ENCODE measurements at places on chromosomes 16 and 17.

GRCh38 chr17:66459811-66460270 lies 157.4 kb downstream of the PRKCA start:
- no peak for DNase-seq

DNA sequence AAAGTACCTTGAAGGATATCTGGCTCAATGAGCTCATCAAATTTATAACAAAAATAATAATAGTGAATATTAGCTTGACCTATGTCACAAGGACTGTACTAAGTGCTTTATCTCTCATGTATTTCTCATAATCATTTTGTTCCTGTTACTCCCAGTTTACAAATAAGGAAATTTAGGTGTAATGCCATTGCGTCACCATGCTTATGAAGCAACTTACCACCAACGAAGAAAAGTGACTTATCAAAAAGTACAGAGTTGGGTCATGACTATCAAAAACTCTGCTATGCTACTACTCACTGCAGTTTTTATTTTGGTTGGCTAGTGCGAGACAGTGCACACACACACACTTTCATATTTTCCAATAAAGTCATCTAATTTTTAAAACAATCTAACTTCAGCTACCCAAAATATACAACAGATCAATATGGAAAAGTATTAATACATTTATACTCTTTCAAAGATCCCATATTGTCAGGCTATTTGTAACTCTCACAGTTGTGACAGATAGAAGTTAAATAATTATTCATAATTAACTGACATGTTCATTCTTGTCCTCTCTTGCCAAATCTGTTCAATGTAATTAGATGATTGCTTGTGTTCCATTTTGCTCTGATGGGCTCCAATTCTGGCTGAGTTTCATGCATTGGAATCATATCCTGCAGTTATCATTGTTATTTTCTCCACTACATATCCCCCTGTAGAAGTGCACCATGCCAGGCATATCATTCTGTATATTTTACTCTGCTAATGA lies 119.4 kb downstream of the KCNJ2 start:
- DNase-seq: no peak

- no peak for DNase-seq
These were observed 205.2 kb downstream of the RAB11FIP4 start for GRCh38 chr17:31596382-31597323.

GRCh38 chr17:6365200-6365943 lies 69.5 kb downstream of the AIPL1 start:
- no peak for DNase-seq

DNA sequence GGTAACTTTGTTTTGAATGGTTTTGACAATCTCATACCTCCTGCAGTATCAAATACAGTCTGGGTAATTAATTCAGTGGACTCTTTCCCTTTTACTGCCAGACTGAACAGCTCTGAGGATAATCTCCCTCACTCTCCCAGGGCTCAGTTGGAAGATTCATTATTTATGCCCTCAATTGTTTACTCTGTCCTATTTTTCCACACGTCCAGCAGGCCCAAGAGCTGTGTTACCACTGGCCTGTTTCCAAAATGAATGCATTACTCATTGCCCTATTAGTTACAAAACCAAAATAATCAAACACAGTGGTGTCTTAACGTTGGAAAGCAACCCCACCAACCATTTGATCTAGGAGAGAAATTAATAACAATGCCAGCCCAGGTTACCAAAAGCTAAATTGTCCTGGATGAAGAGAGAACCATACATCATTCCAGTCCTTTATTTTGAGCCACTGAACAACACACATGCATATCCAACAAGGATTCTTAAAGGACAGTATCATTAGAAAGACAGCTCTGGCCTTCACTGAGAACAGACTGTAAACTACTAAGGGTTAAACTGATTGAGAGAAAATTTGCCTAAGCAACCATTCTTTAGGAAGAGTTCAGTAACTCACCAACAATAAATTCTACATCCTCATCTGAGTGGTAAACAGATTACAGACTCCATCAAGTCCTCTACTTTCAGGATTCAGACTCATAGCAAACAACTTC lies 34.5 kb downstream of the FAM222B start:
- no peak for DNase-seq

DNA sequence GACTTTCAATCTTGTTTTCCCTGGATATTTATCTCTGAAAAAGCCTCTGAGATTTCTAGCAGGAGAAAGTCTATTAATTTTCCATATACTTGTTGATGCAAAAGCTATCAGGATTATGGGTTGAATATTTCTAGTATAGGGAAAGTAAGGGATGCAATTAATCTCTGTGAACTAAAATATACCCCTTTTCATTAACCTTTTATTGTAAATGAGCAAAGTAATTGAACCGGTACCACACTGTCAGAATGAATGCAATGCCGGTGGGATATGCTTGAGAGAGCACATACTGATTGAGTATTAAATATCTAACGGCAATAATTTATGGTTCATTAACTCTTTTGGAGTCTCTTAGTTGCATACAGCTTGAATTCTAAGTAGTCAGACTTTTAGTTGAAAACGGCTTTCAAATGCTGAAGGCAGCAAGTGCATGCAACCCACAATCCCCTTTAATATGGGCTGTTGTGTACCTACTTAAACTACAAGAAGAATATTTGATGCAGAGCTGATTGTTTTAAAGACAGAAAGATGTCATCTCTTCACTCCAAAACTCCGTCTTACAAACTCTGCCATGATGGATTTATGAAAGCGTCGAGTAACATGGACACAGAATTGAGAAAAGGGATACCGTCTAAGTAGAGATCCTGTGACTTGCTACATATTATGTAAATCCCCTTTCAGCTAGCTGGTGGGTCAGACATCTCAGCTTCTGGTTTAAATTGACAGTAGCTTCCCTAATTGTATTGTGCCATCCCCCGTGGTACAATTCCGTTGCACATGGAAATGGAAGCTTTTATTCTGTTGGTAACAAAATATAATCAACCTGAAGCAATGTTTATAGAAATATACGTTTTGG lies 141.3 kb upstream of the CDH8 start:
- DNase-seq: no peak

GRCh38 chr16:11734653-11735043 lies 8.0 kb downstream of the TXNDC11 start:
- no peak for DNase-seq

DNA sequence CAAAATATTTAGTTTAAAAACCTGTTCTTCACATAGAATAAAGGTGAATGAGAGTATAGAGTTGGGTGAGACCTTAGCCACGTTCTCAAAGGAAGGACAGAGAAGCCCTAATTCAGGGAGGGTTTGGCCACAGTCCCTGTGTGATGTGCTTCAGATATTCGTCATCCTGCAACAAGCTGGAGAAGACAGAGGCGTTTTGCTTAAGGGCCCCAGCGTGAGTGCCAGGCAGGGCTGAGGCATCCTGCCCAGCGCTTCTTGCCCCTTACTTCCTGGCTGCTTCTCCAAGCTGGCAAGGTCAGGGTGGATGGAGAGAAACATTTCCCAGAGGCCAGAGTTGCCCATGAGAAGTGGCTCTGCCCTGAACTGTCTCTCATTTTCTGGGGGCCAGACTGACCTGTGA lies 46.9 kb downstream of the AXIN2 start:
- DNase-seq: no peak

DNA sequence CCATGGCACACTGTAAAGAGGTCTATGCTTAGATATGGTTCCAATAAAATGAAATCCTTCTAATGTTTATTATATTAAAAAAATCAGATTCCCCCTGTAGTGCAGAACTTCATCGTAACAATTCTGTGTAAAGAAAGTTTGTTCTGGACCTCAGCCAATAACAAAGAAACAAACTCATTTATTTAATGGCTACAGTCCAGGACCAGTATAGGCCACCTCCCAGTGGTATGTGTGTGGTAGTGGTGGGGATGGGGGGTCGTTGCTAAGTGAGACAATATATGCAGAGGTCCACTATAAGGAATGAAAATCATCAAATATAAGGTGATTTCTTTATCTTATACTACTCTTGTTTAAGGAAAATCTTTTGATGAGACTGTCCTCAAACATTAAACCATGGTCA lies 136.4 kb downstream of the CDK5R1 start:
- DNase-seq: no peak

GRCh38 chr17:21286066-21286770 lies 1.7 kb downstream of the MAP2K3 start:
- DNase-seq: no peak

GRCh38 chr17:28320215-28321061 lies 1.4 kb downstream of the TMEM97 start:
- DNase-seq: no peak
